Bone marrow (tissue), 2 donors: ENCODE measurements at places on chromosomes 11 and 22.

- no peak for DNase-seq
Measured at GRCh38 chr11:126366064-126366822, 10.8 kb downstream of the ST3GAL4 start.

- DNase-seq, result no peak
Measured at GRCh38 chr11:6199174-6199810, at the start of gene OR52W1. OR52W1 (plus strand) TSS chr11:6199224; CDS start chr11:6199224, 0 bp downstream.

DNA sequence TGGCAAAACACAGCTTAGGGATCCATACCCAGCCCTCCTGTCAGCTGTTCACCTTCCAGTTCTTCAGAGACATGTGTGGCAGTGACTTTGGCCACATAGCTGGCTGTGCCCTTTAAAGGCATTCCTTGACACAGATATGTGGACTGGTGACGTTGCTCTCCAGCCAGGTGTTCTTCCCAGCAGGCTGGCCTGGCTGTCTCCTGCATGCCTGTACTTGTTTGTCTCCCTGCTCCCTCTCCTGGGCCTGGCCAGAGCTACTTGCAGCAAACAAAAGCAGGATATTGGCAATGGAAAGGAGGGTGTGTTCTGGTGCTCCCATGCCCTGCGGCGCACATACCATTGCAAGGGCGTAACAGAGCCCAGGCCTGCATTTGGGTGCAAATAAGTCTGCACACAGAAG is 38.3 kb downstream of the PIK3IP1 start:
- no peak for DNase-seq

DNA sequence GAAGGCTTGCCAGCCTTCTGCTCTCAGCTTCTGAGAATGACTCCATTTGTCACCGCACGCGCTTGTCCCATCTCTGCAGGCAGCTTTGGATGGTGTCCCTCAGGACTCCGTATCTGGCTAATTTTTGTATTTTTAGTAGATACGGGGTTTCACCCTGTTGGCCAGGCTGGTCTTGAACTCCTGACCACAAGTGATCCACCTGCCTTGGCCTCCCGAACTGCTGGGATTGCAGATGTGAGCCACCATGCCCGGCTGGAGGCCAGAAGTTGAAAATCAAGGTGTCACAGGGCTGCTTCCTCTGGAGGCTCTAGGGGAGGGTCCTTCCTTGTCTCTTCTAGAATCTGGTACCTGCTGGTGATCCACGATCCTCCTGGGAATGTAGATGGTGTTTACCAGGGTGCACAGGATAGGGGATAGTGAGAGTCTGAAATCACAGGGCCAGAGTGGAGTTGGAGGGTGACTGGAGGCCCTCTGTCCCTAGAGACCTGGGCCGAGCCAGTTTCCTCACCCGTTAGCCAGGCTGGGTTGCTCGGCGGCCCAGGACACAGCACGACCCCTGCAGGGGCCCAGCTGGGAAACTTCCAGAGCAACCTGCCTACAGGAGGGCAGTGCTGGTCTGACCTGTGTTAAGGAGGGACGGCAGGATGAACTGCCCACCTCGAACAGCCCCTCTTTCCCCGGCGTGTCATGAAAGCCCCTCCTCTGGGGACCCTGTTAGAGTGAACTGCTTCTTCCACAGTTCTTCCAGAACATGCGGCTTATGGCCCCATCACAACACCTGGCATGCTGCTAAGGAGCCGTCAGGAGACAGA is 48.9 kb upstream of the SHANK2 start:
- no peak for DNase-seq

DNA sequence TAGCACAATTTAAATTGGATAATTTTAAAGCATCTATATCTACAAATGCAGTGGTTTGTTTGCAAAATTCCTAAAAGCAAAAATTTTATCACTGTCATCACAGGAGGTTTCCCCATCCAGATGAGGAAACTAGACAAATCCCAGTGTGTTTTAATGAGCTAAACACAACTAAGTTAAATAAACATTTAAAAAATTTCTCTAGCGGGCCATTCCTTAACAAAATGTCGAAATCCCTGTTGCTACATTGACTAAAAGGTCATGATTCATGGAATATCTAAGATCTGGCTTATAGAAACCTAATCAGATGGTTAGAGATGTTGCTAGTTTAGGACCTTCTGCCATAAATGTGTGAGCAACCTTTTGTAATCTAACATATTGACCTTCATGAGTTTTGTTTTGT is 107.3 kb upstream of the BDNF start:
- DNase-seq, result no peak
